C1 segment of cervical spinal cord (tissue), 14 donors: ENCODE measurements at places on chromosomes 12 and 14.

DNA sequence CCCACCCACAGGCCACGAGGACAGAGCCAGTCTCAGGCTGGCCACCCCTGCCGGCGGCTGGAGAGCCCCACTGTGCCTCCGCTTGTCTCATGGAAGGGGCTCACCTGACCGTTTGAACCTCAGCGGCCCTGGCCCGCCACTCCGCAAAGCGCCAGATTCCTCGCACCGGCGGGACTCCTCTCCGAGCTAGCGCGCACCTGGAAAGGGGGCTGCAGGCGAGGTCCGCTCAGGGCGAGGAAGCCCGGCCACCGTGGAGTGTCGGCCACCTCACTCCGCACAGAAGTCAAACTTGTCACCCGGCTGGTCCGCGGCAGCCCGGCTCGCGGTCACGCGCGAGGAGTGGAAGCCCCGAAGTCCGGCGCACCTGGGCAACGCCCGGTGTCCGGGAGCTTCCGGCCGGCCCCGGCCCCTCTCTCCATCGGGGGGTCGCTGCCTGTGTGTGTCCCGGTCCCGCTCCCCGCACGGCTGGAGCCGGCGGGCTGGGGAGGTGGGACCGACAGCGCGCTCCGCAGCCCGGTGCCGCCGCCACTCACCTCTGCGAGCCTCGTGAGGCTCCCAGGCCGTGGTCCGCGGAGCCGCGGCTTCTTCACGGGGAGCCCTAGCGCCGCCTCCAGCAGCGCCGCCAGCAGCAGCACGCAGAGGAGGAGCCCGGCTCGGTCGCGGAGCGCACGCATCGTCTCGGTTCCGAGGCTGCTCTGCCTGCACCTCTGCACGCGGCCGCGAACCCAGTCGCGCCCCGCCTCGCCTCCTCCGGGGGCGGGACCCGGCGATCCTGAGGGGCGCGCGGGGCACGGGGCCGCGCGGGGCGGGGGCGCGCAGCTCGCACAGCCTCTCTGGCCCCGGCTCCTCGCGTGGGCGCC is at the start of gene ISM2:
ISM2 (minus strand) TSS at position 697 of the 860 bp plus-strand sequence; CDS start at position 674, 23 bp downstream.
- DNase-seq = no peak

GRCh38 chr12:94100211-94100627 is 48.2 kb upstream of the PLXNC1 start:
- no peak for DNase-seq

- no peak for DNase-seq
Measured at GRCh38 chr12:103840462-103840875, 565 bp downstream of the NT5DC3 start.

DNA sequence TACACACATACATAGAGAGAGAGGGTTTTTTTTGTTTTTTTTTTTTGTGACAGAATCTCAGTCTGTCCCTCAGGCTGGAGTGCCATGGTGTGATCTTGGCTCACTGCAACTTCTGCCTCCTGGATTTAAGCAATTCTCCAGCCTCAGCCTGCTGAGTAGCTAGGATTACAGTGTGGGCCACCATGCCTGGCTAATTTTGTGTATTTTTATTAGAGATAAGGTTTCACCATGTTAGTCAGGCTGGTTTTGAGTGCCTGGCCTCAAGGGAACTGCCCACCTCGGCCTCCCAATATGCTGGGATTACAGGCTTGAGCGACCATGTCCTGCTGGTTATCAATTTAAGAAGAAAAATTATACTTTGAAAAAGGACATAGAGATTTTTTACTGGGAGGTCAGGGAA is 710.6 kb downstream of the SLC6A15 start:
- DNase-seq = no peak

GRCh38 chr14:68124050-68124449 is 304.5 kb downstream of the RAD51B start:
- DNase-seq = no peak

- DNase-seq = no peak
Measured at GRCh38 chr12:42568952-42569915, 20.3 kb downstream of the PRICKLE1 start.

DNA sequence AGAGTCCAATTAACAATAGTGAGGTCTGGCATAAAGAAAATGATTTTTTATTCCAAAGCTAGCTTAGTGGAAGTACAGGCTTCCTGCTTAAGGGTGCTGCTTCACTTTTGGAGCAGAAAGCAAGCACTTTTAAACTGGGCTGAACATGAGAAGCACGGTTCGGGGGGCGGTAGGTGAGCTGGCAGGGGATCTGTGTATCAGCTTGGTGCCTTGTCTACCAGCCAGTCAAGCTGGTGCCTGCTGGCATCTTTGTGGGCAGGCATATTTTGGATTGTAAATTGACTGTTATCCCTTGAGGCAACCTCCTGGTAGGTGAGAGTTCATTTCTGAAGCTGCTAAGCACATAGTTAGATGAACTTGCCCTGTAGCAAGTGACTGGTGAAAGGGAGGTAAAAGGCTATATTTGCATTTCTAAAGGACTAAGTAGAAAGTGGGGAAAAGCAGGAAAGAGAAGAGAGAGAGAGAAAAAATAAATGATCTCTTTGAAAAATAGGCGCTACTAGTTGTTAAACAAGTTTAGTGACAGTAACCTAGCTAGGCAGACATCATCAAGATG is 121.1 kb upstream of the SYT10 start:
- DNase-seq = no peak

- DNase-seq = no peak
Measured at GRCh38 chr12:52630599-52631200, 12.3 kb upstream of the KRT73 start.

- DNase-seq = no peak
Measured at GRCh38 chr12:29614694-29615325, 117.3 kb upstream of the OVCH1 start.

GRCh38 chr12:124211753-124212152 is 83.1 kb upstream of the RFLNA start:
- no peak for DNase-seq

DNA sequence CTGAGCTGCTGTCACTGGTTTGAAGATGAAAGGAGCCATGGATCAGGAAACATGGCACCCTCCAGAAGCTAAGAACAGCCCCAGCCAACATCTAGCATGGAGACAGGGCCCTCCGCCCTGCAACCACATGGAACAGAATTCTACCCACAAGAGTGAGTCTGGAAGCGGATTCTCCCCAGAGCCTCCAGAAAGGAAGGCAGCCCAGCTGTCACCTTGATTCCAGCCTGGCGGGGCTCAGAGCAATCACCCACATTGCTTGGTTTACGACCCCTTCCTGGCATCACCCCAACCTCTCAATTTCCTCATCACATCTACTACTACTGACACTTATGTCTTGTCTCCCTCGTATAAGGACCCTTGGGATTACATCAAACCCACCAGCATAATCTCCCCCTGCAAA is 38.5 kb downstream of the OAS2 start:
- DNase-seq = no peak

DNA sequence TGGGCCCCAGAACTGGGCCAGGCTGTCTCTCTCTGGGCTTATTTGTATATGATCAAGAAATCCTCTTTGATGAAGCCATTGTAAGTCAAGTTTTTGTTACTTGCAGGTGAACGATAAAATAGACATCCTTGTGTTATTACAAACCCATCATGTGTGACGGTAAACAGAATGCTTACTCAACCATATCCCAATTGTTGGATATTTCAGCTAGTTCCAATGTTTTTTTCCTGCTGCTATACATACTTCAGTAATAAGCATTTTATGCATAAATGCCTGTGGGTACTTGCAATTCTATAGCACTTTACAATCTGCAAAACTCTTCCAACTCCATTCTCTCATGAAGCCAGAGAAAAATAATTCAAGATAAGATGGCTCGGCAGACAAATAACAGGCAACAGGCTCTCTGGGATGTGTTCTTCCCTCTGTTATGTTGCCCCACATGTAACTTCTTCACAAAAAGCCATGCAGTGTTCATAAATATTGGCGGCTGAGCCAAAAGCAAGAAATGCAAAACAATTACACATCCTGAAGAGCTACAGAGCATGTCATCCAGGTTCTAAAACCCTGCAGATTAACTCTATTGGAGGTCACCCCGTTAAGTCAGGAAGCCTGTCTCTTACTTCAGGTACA is 69.5 kb downstream of the CLMN start:
- no peak for DNase-seq

DNA sequence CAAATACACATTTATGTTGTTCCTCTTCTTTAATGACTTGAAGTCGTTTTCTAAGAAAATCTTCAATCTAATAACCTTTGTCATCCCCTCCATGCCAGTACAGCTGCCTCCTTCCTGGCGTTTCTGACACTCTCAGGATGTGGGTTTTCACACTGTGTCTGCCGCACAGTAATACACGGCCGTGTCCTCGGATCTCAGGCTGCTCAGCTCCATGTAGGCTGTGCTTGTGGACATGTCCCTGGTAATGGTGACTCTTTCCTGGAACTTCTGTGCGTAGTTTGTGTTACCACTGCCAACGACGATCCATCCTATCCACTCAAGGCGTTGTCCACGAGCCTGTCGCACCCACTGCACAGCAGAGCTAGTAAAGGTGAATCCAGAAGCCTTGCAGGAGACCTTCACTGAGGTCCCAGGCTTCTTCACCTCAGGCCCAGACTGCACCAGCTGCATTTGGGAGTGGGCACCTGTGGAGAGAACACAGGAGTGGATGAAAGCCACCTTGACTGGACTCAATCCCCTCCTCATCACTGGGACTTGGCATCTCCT is 1095.9 kb downstream of the TMEM121 start:
- no peak for DNase-seq

- DNase-seq = no peak
Measured at GRCh38 chr14:68669603-68670358, 123.1 kb downstream of the ZFP36L1 start.
